Mucosa of gallbladder (tissue), 1 donor: ENCODE measurements at places on chromosomes 3 and 15.

DNA sequence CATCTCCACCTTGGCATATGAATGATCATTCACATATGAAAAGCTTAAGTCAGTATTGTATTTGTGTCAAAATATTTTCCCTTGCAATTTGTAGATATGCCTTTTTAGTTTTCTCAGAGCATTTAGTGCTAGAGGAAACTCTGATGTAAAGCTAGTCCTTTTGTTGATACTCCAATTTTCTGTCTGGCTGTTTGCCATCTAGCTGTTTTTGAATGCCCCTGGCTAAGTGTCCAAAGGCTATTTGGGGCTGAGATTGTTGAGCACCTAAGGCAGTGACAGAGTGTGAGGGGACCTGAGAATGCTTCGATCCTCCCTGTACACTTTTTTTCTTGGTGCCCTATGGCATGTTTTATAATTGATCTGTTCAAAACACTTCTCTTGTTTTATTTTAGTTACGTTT, 3.1 kb downstream of the SLC51B start:
- DNase-seq = no peak

DNA sequence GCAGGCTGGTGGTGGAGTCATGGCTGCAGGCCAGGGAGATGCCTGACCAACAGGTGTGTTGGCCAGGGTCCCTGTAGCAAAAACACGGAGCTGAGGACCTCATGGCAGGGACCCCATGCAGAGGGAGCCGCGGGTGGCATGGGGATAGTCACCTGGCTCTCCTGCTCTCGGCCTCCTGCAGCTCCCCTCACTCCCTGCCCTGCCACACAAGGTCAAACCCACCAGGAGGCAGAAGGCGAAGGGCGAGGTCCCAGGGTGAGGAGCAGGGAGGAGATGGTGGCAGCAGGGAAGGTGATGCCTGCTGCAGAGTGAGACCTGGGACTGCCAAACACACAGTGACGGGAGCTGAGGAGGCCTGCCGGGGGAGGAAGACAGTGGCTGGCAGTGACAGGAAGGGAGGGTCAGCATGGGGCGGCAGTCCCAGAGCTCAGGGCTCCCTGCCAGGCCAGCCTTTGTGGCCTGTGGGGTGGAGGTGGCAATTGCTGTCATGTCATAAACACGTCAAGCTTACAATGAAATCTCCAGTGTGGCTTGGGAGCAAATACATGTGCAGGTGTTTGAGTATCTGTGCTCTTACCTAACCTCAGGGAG, 144.3 kb downstream of the TJP1 start:
- peak; percentile 34 for DNase-seq

DNA sequence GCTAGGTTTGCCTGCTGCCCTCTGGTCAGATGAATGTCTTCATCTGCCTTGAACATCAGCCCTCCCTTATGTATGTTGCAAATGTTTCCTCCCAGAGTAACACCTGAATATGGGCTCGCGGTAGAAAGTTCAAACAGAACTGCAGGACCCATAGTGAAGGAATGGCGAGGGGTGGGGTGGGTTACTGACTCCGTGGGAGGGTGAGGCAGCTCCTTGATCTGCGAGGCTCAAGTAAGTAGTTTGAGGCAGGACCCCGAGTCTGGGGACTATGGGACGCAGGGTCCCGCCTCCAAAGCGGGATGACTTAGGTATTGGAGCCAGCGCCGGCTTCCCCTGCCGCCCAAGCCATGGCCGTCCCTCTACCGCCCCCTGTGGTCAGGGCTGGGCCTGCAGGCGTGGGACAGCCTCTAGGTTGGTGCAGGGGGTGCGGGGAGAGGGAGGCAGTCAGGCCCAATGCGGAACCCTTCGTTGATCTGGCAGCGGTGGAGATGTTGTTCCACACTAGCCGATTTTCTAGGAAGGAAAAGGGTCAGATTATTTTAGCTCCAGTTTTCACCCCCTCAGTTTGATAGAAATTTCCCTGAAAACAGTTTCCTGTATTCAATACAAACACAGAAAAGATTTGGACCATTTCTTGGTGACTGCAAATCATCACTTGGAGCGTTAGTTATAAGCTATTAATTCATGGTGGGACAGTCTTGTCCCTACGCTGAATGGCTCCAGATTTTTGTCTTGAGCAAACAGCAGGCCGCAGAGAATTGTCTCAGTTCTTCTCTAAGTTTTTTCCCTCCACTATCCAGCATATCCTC, 72.3 kb downstream of the CORO2B start:
- peak; percentile 25 for DNase-seq

DNA sequence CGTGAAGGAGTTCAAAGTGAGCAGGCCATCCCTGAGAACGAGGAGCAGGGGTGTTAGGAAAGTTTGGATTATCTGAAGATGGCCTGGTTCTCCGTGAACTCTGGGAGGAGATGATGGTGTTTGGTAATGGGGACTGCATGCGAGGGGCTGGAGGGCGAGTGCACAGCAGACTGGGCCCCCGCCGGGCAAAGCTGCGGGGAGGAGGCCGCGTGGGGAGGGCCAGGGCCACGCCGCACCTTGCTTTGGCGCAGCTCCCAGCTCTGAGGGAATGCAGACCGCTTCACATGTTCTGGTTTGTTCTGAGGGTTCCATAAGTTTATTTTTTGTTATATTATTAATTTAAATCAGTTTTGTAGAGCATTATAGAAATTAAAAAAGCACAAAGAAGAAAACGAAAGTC, 22.2 kb downstream of the SLC6A1 start:
- no peak for DNase-seq

DNA sequence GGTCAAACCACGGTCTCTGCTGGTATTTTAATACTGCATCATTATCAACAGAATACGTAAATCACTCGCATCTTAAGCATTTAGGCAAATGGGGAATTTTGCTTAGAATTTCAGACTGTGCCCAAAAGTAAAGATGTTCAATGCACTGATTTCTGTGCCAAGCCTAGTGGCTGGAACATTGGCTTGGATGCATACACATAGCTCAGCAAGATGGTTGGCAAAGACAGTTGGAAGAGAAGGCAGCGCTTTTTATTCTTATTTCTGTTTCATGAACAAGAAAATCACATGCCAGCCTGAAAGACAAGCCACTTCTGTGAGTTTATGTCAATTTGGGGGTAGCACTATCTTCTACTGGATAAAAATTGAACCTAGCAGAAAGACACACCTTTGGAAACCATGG, 15.1 kb downstream of the MECOM start:
- no peak for DNase-seq

DNA sequence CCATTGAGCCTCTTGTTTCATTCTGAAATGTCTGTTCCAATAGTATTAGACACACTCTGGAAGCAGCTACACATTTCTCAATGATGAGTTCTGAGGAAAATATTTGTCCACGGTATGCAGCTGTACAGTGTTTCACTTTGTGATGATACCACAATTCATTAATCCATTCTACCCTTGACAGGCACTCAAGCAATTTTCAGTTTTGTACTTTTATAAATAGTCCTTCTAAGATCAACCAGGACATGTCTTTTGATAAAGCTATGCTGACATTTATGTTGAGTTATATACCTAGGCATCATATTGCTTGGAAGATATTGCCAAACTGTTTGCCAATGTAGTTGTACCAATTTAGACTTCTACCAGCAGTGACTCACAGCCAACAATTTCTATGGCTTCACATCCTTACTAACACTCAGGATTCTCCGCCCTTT, 165.1 kb upstream of the COL8A1 start:
- DNase-seq = no peak

DNA sequence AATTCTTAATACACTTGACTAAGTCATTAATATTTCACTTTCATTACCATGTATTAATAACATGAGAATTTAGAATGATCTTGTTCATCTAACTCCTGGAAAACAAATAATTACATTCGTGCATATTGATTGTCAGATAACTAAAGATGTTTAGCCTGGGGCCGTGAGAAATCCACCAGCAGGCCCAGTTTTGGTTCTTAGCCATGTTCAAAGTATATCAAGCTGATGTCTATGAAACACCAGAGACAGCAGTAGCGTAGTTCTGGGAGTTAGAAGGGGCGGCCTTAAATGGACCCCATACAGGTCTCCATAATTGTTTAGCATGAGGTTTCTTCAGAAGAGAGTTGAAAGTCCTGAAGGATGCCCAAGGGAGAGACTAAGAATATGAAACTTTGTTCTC, 103.6 kb upstream of the DPH6 start:
- DNase-seq = no peak

DNA sequence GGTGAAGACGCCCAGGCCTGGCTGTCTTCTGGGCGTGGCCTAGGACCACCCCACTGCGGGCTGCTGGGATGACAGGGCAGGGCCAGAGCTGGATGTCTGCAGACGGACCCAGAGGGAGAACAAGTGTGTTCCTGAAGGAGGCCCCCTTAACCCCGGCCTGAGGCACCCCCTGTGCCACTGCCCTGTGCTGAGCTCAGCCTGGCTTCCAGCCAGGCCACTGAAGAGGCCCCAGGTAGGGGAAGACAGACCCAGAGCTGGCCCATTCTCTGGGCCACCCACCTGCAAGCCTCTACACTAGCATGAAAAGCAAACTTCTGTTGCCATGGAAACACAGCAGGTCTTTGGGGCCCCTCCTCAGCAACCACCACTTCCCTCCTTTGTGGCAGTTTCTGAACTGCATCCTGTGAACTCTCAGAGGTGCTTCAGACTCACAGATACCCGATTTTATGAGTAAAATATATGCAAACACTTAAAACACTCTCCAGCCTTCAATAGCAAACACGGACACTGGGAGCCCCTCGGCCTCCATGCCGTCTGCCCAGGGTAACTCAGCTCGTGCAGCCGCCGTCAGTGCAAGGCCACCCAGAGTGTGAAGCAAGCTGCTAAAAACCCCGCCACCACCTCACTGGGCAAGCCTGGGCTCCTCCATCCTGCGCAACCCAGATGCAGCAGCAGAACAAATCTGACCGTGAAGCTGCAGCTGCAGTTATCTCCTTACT, 42.5 kb downstream of the CMTM6 start:
- no peak for DNase-seq

- DNase-seq = peak; percentile 15
Observed at GRCh38 chr3:161475905-161476304, 20.7 kb upstream of the OTOL1 start.

DNA sequence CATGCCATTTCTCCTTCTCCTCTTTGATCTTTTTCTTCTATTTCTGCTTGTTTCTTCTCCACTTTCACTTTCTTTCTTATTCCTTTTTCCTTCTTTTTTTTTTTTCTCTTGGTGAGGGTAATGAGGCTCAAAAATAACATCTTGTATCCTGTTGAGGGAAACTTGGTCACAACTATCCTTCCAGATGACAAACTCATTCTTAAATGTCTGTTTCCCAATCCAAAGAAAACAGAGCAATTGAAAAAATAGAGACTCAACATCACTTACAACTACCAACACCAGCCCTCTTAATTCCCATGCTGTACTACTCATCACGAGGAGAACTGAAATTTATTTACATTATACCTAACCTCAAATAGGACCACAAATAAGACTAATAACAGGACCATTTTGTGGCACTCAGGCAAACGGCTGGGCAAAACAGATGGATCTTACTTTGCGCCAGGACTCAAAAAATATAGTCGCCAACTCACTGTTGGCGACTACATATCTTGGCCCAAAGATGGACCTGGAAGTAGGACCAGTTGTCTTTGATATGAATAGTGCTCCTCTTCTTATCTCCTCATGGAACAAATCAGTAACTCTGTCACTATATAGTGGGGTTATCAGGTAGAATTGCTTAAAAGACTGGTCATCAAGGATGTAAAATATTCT, 343.9 kb downstream of the ZBTB20 start:
- DNase-seq = no peak

- DNase-seq = no peak
Observed at GRCh38 chr3:136543385-136543784, 208.8 kb downstream of the STAG1 start.

GRCh38 chr15:58530056-58530590, 98.3 kb downstream of the LIPC start:
- DNase-seq = no peak

GRCh38 chr3:128878556-128879124, 780 bp upstream of the ACAD9 start:
- no peak for DNase-seq

- DNase-seq = no peak
Observed at GRCh38 chr3:125324341-125324740, 50.8 kb downstream of the ZNF148 start.

GRCh38 chr3:24299246-24299805, 195.3 kb downstream of the THRB start:
- no peak for DNase-seq

- DNase-seq = no peak
Observed at GRCh38 chr3:62041681-62042080, 331.7 kb downstream of the FEZF2 start.

DNA sequence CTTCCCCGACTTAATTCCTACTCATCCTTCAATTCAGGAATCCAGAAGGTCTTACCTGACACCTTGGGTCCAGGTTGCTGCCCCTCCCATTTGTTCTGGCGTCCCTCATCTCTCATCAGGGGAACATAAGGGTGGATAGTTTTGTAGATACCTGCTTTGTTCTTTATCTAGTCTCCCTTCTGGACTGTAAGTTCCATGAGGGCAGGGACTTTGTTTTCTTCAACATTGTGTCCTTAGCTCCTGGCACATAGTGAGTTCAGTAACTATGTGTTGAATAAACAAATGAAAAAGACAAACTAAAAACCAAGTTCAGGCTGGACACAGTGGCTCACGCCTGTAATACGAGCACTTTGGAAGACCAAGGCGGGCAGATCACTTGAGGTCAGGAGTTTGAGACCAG, 13.2 kb upstream of the GPD1L start:
- no peak for DNase-seq
